ENCODE measurements at places on chromosomes 6 and 20.

- DNase-seq, result peak; percentile 45
Measured at GRCh38 chr20:8790442-8791074, 278.3 kb upstream of the PLCB4 start.

GRCh38 chr6:101396548-101397173 lies 3.2 kb downstream of the GRIK2 start:
- DNase-seq, result peak; percentile 38

GRCh38 chr6:31945507-31946369 lies at the start of gene CFB:
Gene CFB (plus strand): TSS chr6:31946095. CDS start chr6:31946222, 127 bp downstream.
- DNase-seq, result peak; percentile 85

- DNase-seq, result no peak
Measured at GRCh38 chr6:149950423-149950822, 8.6 kb downstream of the ULBP2 start.

DNA sequence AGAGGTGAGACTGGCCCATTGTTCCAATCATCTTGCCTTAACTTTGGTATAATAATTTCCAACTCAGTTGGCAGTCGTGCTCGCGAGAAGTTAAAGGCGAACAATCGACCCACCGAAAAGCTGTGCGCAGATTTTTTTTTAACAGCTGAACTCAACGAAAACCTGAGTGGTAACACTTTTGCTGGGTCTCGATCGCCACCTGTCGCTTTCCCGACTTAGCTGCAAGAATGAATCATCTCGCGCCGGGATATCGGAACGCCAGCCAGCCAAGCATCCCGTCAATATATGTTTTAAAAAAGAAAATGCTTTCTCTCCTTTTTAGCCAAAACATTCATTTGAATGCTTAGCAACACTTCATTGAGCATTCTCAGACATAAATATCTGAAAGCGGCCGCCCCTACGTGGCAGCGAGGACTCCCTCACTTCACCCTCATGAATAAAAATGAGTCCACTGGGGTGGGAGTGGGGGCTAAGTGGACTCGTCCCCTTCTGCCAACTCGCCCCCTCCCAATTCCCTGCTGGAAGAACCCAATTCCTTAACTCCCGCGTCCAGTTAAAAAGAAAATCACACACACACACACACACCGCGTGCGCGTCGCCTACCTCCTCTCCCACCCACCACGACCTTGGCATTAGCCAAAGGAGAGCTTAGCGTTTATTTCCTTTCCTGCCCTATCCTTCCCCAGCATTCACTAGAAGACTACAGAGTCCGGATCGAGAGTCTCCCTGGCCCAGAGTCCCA lies 1.5 kb downstream of the COL12A1 start:
- peak; percentile 97 for DNase-seq

GRCh38 chr20:56428410-56428809 lies 16.4 kb downstream of the CASS4 start:
- DNase-seq, result no peak

DNA sequence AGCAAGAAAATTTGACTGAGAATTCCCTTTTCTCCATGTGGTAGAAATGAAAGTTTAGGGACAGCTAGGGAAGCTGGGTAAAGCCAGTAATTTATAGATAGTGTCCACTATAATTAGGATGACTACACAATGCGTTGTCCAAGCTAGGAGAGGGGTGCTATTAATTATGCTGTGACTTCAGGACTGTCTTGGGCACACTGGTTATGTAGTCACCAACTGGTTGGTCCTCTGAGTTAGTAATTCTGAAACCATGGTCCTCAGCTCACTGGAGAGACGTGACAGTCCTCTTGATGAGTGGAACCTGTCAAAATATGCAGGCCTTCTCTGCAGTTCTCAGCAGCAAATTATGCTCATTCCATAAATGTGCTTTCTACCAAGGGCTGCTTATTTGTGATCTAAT lies 94.6 kb upstream of the ENPP5 start:
- no peak for DNase-seq

GRCh38 chr6:78580923-78581322 lies 286.4 kb upstream of the IRAK1BP1 start:
- no peak for DNase-seq

GRCh38 chr6:146426516-146426915 lies 117.1 kb upstream of the RAB32 start:
- DNase-seq, result no peak

DNA sequence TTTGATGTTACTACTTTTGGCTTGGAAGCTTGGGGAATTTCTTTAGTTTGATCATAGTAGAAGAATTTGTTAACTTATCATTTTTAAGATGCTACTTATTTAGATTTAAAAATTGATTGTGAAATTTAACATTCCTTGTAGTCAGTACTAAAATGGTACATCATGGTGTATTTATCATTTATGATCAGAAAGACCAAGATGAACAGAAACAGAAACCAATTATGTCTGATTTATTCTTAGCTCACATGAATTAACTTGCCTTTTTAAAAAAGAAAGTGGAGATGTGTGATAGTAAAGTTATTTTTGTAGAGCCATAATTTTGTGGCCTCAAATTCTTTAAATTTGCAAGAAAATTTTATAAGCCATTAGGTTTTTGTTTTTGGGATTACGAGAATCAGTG lies 77.6 kb downstream of the LIN28B start:
- DNase-seq, result no peak
